ENCODE measurements at places on chromosomes 1 and 21.

GRCh38 chr21:15730484-15731242 is 881 bp downstream of the USP25 start:
- no peak for ATAC-seq

DNA sequence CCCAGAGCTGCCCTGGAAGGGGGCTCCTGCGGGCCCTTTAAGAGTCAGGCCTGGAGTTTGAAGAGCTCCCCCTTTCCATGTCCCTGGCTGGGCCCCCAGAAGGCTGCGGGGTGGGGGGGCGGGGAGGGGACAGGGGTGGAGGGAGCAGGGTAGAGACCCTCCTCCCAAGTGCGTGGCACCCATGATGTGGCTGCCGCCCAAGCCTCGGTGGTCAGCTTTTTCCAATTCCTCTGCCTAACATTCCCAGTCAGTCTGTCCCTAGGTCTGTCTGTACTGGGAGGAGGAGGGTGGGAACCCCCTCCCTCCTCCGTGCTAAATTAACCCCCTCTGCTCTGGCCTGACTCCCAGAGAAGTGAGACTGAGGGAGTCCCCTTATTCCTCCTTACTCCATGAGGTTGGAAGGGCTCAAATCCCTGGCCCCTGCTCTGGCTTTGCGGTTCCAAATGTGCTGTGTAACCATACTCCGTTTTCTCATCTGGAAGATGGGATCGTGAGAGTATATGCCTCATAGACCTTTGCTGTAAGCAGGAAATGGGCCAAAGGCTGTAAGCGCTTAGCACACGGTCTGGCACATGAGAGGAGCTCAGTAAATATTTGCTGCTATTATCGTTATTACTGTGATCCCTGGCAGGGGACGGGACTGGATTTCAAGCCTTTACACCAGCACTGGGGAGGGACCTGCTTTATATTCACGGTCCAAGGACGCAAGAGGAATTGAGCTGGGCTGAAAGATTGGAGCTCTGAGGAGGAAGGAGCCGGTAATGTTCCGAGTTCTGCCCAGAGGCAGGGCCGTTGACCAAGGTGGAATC is 658 bp upstream of the COL16A1 start:
- no peak for ATAC-seq

DNA sequence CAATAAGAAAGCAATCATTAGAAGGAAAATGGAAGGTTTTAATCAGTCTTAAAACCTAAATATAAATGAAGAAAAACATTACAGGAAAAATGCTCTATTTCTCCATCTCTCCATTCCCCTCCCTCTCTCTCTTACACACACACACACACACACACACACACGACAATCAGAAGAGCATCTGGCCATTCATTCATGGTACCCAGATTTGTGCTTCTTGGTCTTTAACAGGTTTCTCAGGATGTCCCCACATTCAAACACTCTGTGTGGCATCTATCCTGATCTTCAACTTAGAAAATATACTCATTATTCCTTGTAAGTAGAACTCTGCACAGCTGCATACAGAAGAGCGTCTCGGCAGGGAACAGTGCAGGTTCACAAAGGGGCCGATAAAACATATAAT is 779 bp downstream of the LRRC40 start:
- no peak for ATAC-seq

GRCh38 chr21:30831194-30831765 is 1.7 kb upstream of the KRTAP7-1 start:
- no peak for ATAC-seq

DNA sequence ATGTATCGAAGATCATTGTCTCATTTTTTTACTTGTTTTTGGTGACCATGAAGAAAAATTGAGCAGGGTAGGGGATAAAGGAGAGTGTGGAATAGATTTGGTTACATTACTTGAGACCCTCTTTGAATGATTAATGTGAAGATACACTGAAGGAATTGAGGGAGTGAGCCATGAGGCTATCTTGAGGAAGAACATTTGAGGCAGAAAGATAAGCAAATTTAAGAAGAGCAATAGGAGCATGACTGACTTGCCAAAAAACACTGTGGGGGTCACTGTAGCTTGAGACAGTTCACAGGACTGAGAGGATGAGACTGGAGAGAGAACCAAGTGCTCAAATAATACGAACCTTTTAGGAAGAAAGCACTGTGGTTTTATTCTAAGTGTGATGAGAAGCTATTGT is 43.1 kb upstream of the PTPRC start:
- ATAC-seq: no peak

DNA sequence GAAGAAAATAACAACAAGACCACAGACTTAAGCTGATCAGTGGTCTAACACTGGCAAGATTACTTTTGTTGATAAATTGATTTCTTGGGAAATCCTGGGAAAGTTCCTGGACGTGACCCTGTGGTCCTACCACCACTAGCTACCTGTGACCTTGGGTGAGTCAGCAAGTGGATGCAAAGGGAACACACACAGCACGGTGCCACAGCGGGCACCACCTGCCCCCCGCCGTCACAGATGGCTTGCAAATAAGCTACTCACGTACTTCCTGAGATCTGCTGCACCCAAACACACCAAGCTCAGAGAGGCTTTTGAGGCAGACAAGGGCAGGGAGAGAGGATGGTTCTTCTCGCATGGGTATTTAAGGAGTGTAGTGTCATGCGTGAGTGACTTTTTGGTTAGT is 12.7 kb downstream of the CFAP298 start:
- no peak for ATAC-seq

DNA sequence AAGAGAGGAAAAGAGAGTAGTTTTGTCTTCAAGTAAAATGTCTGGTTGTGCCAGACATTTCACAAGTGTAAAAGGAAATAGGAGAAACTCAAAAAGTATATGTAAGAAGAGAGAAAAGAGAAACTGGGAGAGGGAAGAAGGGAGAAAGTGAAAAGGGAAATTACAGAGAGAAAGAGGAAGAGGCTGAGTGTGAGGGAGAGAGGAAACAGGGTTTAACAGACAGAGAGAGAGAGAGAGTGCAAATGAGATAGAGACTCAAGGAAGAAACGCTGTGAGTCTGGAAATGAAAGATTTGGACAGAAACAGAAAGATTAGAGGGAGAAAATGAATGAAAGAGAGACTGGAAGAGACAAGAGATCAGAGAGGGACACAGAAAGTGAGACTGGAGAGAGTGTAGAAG is 806.2 kb downstream of the PLA2G4A start:
- ATAC-seq: no peak

DNA sequence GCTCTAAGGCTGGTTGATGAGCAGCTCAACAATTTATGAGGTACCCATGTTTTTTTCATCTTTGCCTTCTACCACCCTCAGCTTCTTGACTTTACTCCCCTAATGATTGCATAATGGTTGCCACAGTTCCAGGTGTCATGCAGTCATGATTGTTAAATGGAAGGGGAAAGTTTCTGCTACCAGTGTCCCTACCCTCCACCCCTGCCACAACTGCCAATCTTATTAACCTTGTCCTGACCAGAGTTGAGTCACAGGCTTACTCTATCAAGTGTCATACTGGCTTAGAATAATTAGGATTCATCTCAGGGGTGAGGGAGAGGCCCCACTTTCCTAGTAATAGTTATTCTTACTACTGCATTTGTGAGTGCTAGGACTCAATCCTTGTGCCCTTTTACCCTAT is 7.9 kb upstream of the FUBP1 start:
- ATAC-seq: peak; percentile 87

DNA sequence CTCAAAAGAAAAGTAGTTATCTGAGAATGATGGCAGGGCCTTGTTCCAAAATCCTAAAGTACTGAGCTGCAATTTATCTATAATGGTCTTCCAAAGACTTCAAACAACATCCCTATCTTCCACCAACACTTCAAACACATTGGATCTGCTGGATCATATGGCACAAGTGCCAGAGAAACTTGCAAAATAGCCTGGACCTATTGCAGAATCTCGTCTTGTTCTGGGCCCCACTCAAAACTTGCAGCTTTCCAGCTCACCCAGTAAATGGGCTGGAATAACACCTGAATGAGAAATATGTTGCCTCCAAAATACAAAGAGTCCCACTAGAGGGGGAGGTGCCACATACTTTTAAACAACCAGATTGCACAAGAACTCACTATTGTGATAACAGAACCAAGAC is 44.0 kb upstream of the PKN2 start:
- ATAC-seq: no peak

DNA sequence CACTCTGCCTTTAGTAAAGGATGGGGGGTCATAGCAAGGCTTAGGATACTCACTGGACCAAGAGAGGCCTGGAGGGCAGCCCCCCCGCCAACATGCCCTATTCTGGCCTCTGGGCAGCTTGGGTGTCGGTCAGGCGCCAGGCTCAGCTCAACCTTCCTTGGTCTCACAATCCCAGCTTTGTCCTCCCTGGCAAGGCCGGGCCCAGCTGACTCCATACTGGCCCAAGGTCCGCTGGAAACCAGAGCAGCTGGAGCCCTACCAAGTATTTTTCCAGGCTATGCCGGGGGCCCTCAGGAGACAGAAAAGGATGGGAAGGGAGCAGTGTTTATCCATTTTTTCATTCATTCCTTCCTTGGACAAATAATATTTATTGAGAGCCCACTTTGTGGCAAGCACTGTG is 6.2 kb downstream of the FBXO2 start:
- no peak for ATAC-seq

GRCh38 chr1:215617979-215618378 is 50.9 kb downstream of the KCTD3 start:
- ATAC-seq: no peak

DNA sequence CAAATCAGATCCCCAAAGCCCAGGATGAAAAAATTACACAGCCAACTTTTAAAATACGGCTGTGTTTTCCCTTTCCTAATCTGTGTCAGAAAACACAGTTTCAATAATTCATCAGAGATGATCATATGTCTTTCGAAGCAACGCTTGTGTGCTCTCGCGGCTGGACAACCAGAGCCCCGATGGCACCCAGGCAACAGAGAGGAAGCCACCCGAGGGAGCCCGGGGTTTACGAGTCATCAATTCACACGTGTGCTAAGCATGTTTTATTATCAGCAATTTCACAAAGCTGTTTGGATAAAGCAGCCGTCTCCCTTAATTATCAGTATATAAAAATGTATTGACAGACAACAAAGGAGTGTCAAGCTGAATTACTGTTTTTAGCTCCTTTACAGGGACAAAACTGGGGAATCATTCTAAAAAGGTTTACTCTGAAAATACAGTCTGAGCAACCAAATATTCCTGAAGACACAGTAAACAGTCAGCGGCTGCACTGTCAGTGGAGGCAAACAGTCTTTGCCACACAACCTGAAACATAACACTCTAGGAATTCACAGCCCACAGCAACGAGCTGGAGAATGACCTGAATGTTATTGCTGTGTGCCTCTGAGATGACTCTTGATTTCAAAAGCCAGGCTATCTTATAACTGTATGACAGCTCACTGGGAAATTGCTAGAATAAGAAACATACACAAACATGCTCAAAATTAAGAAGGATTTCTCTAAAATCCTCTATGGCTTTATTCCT is 201.0 kb downstream of the SIPA1L2 start:
- no peak for ATAC-seq

All from activated CD4-positive, CD25-positive, alpha-beta regulatory T cell treated with anti-CD3 and anti-CD28 coated beads, Interleukin-2, amount 50 U/mL, for 24 hours (primary cell).